H1 (cell line): ENCODE measurements at places on chromosomes 4 and X. TPM values are rescaled to one million over a fixed set of nuclear protein-coding genes. Genes with fewer than 3 reads are reported as not detected.

GRCh38 chrX:64842492-64842891 is 133.8 kb downstream of the ZC4H2 start:
- no peaks in the 10 kb centered on the region for H3K4me1 ChIP-seq
- H3K27me3 ChIP-seq: no peaks in the 10 kb centered on the region
- no peak for DNase-seq
- H3K4me3 ChIP-seq: no peak overlapping the region

DNA sequence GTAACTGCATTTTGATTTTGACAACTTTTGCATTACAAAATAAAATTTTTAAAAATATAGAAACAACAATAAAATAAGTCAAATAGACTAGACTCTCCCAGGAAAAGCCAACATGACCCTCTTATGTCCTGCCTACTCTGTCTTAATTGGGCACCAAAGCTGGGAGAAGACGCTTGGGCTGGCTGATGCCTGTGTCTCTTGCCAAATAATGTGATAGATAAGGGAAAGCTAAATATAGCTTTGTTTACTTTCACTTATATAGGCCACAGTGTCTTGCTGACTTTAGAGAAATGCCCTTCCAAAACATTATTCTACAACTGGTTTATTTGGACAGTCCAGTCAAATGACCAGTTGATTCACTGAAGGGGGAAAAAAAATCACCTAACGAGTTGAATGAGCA is 54.2 kb downstream of the FMR1NB start:
- H3K27ac ChIP-seq: no peak overlapping the region
- no peak overlapping the region for H3K4me3 ChIP-seq
- no peaks in the 10 kb centered on the region for H3K27me3 ChIP-seq
- no peaks in the 10 kb centered on the region for H3K4me1 ChIP-seq
- no peaks in the 10 kb centered on the region for H3K36me3 ChIP-seq
- no peak for DNase-seq

- no peaks in the 10 kb centered on the region for H3K36me3 ChIP-seq
- no peak for DNase-seq
- no peaks in the 10 kb centered on the region for H3K27me3 ChIP-seq
- H3K4me3 ChIP-seq: no peak overlapping the region
Observed at GRCh38 chr4:38902695-38903094, 35.1 kb downstream of the FAM114A1 start.

- H3K36me3 ChIP-seq: no peaks in the 10 kb centered on the region
- H3K4me1 ChIP-seq: no peaks in the 10 kb centered on the region
- H3K27ac ChIP-seq: no peak overlapping the region
- H3K4me3 ChIP-seq: no peak overlapping the region
- DNase-seq: no peak
Observed at GRCh38 chrX:151738751-151739150, 4.2 kb downstream of the CNGA2 start.

IL15 gene
- total RNA-seq: 0.61 and 0.69 TPM in 2 replicates
